ENCODE measurements at places on chromosomes 5 and 9.

DNA sequence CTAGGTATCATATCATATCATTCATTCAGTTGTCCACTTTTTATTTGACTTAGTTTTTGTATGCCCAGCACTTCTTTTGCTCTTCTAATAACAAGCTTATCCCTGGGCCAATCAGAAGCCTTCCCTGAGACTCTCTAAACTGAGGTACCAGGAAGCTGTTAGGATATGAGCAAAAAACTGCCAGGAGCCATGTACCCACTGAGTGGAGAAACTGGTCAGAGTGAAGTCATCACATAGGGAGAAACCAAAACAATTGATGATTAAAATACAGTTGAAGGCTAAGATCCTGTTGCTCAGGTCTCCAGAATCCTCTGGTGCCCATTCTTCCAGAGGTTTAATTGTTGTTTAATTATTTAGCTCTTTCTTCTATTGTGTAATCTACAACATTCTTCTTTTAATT, 120.2 kb downstream of the KIAA0825 start:
- no peak for DNase-seq

- no peak for DNase-seq
Measured at GRCh38 chr5:96381526-96381925, 51.5 kb downstream of the PCSK1 start.

GRCh38 chr5:137891849-137892248, 2.6 kb downstream of the PKD2L2 start:
- no peak for DNase-seq

GRCh38 chr5:1003296-1003937, 5.2 kb upstream of the NKD2 start:
- DNase-seq = no peak

DNA sequence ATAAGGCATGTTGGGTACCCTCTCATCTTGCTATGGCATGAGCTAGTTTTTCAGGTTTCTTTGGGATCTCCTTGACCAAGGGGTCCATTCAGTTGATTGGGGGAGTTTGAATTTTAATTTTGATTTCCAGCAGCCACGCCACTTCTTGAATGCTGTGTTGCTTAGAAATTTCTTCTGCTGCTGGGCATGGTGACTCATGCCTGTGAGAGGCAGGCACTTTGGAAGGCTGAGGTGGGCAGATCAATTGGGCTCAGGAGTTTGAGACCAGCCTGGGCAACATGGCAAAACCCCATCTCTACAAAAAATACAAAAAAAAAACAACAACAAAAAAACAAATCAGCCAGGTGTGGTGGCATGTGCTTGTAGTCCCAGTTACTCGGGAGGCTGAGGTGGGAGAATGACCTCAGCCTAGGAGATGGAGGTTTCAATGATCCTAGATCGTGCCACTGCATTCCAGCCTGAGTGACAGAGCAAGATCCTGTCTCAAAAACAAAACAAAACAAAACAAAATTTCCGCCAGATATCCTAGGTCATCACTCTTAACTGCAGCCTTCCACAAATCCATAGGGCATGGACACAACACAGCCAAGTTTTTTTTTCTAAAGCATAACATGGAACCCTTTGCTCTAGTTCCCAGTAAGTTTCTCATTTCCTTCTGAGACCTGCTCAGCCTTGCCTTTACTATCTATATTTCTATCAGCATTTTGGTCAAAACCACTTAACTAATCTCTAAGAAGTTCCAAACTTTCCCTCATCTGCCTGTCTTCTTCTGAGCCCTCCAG, 17.7 kb downstream of the TMC1 start:
- no peak for DNase-seq

DNA sequence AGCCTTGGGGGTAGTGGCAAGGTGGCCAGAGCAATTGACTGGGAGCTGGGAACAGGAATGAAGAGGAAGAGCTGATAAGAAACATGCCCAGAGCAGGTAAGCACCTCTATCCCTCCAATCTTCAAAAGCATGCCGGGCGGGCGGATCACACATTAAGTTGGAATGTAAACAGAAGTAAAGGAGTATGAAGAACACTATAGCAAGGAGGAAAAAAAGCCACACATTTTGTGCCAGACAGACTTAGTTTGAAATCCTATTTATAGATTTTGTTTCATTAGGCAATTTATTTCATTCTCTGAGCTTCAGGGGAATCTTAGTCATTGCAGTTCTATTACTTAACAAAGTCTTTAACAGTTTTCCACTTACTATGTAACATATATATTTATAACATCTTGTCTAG, 173.9 kb upstream of the TNC start:
- DNase-seq = no peak

GRCh38 chr5:57887851-57888621, 405.4 kb upstream of the ACTBL2 start:
- DNase-seq = peak; percentile 72

- DNase-seq = peak; percentile 95
Measured at GRCh38 chr5:78638423-78638822, 10.1 kb downstream of the LHFPL2 start.

DNA sequence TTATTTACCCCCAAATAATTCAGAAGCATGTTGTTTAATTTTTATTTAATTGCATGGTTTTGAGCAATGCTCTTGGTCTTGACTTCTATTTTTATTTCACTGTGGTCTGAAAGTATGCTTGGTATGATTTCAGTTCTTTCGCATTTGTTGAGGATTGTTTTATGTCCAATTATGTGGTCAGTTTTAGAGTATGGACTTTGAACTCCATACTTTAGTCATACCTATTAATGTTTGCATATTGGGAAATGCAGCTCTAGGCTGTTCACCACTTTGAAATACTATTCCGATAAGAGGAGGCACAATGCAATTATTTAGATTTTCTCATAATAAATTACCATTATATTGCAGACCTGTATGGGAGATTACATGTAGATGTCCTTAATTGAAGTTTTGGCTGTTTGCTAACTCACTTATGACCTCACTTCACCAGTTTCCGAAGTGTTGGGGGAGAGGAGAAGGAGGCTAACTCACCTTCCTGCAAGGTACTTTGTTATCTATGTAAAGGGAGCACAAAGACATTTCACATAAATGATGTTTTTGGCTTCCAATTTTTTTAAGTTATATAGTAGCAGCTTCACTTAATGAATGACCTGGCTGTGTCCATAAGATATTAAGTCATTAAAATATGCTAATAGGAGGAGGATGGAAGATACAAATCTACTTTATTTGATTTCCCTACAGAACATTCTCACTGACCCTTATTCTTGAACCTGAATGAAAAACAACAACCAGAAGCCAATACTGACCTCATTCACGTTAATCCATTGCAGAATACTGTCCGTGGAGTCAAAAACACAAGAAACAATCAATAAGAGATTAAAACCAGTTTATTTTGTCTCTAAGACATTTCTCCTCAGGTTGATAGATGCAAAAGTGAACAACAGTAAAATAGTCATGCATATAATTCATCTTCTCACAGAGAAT, 970.3 kb upstream of the ARRDC3 start:
- no peak for DNase-seq

DNA sequence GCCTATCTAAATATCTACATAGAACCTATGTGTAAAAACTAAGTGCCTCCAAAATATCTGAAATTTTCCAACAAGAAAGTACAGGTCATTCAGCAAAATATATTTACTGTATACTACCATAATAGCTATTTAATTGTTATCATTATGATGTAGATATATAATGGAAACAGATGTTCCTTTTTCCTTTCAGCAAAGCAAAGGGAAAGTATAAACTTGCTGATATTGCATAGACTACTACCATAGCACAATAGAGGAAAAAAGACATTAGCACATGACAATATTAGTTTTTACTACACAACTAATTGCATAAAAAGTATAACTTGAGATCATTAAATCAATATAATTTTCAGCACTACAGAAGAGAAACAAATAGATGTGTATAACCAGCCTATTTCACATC, 14.9 kb downstream of the NR2F1-AS1 start:
- no peak for DNase-seq

- DNase-seq = no peak
Measured at GRCh38 chr5:73422164-73422563, 26.4 kb downstream of the FOXD1 start.
